ENCODE measurements at places on chromosomes 2 and 18.

DNA sequence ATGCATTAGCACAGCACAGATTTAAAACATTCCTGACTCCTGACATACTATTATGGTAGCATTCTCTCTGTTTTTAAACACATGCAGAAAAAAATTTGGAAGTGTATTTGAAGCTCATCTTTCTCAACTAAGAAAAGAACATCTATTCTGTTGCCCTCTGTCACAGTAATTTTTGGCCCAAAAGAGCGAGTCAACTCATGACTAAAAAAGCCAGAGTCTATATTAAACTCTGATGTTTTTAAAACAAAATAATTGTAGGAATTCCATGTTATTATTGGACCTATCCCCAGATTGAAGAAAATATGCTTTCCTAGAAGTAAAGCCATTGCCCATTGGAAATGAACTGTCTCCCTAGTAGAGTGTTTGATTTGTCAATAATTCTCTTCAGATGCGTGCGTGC, 96.7 kb downstream of the CRIM1 start:
- peak; percentile 90 for DNase-seq

GRCh38 chr18:407626-408224, 92.8 kb downstream of the COLEC12 start:
- no peak for DNase-seq

GRCh38 chr18:9694952-9695495, 13.1 kb upstream of the RAB31 start:
- no peak for DNase-seq

DNA sequence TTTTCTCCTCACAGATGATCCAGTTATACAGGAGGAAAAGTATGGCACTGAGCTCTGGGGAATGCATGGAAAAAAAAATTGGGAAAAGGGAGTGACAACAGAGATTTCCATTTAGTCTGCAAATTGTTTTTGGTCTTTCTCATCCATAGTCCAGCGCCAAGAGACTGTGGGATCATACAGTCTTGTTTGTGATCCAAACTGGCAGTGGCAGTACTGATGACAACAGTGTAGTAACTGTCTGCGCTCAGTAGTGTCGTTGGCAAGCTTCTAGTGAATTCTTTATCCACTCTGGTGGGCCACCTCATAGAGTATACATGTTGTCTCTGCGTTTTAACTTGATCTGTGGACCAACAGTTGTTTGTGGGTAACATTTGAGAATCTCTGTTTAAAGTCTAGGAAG, 37.9 kb downstream of the GALNT1 start:
- no peak for DNase-seq

DNA sequence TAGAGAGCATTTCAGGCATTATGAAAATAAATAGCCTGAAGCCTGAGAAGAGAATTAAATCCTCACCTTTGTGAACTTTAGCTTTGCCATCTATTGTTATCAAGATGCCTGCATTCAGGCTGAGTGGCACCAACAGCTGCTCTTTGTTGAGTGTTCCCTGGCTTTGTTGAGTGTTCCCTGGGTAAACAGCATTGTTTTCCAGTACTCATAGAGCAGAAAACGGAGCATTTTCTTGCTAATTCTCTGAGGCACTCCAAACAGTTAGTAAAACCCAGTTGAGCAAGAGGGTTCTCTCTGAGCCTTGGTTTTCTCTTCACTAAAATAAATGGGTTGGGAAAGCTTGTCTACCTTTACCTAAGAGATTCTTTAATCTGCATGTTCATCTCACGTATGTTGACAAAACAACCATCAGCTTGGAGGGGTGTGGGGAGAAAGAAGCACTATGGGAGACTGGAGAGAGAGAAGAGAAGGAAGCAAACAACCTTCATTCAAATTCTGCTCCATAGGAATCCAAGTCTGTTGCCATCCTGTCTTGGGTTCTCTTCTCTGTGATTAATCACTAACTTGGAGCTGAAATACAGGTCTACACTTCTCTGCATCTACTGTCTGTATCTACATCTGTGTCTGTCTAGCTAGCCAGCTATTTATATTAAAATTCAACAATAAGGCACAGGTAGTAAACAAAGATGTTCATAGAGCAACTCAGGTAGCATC, 567.0 kb upstream of the SOX11 start:
- DNase-seq, result no peak

DNA sequence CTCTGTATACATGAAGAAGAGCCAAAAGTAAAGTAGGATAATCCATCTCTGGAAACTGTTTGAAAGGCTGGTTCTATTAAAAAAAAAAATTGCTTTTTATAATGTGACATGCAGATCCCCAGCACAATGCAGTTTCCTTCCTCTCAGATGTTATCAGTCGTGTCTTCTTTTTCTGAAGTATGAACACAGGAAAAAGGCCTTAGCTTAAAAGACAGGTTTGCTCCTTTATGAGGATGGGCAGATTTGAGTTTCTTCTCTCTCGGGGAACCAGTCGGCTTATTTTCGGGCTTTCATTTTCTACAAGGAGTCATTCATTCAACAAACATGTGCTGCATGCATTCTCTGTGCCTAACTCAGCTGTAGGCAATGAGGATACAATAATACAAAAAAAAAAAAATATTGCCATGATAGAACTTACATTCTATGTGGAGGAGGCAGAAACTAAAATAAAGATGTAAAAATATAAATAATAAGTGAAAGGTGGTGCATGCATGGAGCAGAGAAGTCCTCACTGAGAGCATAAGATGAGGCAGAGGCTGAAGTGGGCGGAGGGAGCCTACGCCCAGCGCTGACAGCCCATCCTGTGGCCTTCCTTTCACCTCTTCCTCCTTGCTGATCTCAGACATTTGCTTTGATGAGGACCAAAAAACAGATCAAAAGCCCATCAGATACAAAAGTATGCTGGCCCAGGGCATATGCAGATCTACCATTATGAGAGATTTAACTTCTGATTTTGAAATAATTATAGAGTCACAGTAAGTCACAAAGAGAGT, at the start of gene CD226:
Gene CD226, minus strand, starts transcription at position 513 of the 773 bp plus-strand sequence. Its CDS starts 467 bp downstream, at position 46.
- no peak for DNase-seq

DNA sequence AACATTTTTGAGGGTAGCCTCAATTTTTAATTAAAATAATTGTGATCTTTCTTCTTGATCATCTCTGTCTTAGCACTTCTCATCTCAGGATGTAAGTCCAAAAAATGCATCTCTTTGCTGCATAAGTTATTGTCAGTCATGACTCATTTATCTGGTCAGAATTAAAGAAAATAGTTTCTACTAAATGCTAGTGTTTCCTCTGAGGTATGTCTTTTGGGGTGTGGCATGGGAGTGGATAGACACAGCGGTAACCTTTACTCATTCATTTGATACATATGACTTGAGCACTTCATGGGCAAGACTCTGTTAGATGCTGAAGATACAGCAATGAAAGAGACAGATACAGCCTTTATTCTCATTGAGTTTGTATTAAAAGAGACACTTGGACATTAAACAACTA, 284.7 kb downstream of the IRS1 start:
- peak; percentile 64 for DNase-seq

GRCh38 chr2:30678410-30679137, 128.7 kb downstream of the CAPN13 start:
- DNase-seq, result no peak

- DNase-seq, result peak; percentile 77
These were observed 111.4 kb downstream of the THADA start for GRCh38 chr2:43484323-43484930.

GRCh38 chr2:7686016-7686385, 768.8 kb downstream of the RNF144A start:
- DNase-seq, result no peak

GRCh38 chr2:120887320-120887697, 151.6 kb downstream of the GLI2 start:
- DNase-seq, result no peak

- DNase-seq, result no peak
These were observed 1254.8 kb upstream of the CHAC2 start for GRCh38 chr2:52512760-52513159.

DNA sequence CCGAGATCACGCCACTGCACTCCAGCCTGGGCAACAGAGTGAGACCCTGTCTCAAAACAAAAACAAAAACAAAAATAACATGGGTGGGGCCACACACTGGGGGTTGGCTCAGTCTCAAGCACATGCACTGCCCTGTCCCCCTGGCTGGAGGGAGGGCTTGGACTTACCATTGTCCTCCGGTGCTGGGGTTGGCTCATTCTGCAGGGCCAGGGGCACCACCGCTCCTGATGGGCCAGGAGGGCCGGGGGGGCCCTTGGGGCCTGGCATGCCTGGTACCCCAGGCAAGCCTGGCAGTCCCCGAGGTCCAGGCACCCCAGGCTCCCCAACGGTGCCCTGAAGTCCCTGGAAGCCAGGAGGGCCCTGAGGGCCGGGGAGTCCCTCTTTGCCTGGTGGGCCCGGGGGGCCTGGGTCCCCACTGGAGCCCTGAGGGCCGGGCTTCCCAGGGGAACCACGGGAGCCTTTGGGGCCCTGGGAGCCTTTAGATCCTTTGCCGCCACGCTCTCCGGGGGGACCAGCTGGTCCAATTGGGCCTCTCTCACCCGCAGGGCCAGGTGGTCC, 66.8 kb upstream of the THOC1 start:
- DNase-seq, result no peak

- DNase-seq, result peak; percentile 53
These were observed 565.5 kb upstream of the CHAC2 start for GRCh38 chr2:53202063-53202462.

- peak; percentile 13 for DNase-seq
These were observed 86.9 kb downstream of the LIMS1 start for GRCh38 chr2:108621087-108621559.

- no peak for DNase-seq
These were observed 2.6 kb downstream of the ANKRD44 start for GRCh38 chr2:197307933-197308521.

DNA sequence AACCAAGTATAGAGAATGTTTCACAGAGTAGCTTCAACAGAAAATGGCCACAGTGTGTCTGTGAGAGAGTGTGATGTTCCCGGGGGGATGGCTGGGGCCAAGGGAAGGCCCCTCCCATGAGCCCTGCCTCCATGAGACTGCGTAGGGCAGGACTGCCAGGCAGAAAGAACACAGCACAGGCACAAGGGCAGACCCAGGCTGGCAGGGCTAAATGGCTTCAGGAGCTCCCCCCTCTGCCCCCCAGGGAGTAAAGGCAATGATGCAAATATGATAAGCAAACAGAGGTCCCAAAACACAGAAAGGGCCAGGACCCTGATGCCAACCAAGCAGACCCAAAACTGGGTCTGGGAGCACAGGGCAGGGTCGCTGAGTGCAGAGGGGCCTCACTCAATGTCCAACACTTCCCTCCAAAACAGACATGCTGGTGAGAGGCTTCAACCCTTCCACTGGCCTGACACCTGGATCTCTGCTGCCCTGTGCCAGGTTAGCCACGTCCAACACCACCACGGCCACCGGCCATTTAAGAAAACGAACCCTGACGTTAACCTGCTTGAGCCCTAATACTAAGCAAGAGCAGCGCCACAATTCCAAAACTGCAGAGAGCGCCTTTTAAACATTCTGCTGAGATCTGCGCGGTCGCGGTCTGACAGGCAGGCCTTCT, 90.3 kb downstream of the HDAC4 start:
- DNase-seq, result no peak

- DNase-seq, result no peak
These were observed 839 bp upstream of the GPR148 start for GRCh38 chr2:130728007-130728454.

DNA sequence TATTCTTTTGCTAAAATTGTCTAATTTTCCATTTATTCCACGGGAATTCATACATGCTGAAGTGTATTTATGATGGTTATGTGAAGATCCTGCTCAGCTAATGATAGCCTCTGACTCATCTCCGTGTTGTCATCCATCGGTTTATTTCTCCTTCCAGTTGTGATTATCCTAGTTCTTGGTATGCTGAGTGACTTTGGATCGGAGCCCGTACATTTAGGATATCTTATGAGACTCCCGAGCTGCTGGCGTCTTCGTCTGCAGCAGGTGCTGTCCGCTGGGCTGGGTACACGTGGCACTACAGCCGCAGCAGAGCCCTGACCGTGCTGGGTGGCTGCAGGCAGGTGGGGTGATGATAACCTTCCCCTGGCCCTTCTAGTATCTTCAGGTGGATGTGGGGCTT, 40.1 kb upstream of the GALR1 start:
- DNase-seq, result peak; percentile 50

DNA sequence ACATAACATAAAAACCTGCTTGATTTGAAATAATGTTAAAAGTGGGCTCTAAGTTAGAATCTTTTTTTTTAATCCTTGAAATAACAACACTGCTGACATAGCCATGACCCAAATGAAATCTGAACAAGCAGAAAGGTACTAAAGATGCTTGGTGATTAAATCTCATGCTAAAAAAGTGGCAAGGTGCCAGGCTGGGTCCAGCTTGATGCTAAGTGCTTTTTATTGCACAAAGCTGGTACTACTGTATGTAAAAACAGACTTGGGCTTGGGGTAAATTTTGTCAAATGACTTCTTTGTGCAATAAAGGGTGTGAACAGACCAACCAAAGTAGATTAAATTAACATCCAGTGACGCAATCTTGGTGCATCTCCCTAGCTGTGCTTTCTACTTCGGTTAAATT, 13.4 kb downstream of the BCL11A start:
- no peak for DNase-seq

DNA sequence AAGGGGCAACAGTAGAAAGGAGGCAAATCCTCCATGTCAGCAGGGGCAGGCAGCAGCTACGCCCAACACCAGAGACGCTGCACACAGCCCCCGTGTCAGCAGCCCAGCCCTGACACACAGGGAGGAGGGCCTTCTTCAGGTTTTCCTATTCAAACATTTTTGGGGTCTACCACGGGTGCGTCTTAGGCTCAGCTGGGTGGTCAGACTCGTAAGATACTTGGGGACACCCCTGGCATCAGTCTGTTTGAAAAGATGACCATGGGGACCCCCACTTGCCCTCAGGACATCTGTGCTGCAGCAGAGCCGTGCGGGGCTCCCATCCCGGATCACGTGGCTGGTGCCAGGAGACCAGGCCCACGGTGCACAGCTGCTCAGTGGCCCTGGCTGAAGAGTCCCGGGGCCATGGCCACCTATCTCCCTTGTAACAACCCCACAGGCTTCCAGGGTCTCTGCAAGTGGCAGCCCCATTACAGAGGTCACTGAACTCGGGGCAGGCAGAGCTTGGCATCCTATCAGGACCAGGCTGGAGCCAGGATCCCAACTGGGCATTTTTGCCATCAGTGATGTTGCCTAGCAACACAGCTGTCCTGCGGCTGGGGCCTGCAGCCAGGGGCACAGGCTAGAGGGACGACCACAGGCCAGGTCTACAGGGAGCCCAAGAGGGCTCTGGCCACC, 82.5 kb downstream of the EDAR start:
- no peak for DNase-seq

DNA sequence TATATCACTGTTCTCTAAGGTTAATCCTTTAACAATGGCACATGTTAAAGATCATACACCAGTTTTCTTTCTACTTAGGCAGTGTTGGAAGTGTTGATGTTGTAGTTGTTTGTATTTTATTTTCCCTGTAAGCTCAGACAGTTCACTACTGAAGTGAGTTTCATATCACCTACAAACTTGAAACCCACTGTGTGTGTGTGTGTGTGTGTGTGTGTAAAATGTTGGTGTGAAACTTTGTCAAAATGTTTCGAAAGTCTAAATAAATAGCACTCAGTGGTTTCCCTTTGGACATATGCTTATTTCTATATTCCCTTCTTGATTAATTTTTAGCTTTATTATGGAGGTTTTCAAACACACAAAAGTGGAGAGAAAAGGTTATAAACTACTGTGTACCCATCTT, 79.8 kb upstream of the CAVIN2 start:
- DNase-seq, result no peak
